Urothelium cell line (cell line): ENCODE measurements at places on chromosomes 3 and 15.

- DNase-seq, result peak; percentile 71
These were observed 214.5 kb downstream of the MTHFS start for GRCh38 chr15:79682285-79682684.

DNA sequence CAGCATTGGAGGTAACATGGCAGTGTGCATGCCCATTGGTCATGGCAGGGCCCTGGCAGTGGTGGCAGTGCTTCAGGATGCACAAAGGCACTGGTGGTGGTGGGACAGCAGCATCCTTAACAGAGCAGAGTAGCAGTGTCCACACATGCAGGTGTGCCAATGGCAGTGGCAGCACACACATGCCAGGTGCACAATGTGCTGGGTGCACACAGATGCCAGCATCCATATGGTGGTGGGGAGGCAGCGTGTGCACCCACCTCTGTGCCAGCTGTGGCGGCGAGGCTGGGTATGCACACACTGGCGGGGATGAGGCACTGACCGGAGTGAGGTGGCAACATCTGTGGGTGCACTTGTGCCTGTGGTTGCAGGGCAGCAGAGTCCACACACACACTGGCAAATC, 150.6 kb downstream of the SI start:
- DNase-seq, result no peak

GRCh38 chr3:174786825-174787224, 72.3 kb upstream of the NAALADL2 start:
- no peak for DNase-seq

- DNase-seq, result no peak
These were observed 23.1 kb downstream of the POC1A start for GRCh38 chr3:52130966-52131622.

DNA sequence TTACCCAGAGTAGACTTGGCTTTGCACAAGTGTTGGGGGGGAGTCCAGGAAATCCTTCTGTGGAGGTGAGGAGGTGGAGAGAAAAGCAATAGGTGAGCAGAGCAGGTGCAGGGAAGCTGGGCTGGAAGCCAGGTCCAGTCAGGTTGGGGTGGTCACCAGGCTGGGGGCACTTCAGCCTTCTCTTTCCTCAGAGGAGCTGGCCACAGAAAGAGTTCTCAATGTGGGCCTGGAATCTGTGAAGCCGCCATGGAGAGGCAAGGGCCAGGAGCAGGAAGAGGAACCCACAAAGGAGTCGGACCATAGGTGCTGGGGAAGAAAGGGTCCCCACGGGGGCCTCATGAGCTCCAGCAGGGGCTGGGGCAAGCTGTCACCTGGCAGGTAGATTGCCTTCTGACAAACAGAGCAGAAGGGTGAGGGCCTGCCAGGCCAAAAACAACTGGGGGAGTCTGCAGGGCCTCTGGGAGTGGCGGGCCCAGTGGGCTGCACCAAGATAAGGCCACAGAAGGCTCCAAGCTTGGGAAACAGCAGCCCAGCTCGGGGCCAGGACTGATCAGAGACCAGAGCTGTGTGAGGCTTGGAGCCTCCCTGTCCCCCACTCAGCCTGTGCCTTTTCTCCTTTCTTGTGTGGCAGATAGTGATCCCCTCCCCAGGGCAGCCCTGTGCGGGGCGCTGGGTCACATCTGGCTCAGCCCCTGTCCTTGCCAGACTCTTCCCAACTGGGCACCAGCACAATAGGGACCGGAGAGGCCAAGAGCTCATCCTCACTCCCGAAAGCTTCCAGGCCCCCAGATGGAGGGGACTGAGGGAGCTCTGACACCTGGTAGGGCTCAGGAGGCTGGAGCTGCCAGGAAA, 53.0 kb upstream of the FGD5 start:
- no peak for DNase-seq

- DNase-seq, result no peak
These were observed 338.5 kb upstream of the ONECUT1 start for GRCh38 chr15:53128652-53129051.

DNA sequence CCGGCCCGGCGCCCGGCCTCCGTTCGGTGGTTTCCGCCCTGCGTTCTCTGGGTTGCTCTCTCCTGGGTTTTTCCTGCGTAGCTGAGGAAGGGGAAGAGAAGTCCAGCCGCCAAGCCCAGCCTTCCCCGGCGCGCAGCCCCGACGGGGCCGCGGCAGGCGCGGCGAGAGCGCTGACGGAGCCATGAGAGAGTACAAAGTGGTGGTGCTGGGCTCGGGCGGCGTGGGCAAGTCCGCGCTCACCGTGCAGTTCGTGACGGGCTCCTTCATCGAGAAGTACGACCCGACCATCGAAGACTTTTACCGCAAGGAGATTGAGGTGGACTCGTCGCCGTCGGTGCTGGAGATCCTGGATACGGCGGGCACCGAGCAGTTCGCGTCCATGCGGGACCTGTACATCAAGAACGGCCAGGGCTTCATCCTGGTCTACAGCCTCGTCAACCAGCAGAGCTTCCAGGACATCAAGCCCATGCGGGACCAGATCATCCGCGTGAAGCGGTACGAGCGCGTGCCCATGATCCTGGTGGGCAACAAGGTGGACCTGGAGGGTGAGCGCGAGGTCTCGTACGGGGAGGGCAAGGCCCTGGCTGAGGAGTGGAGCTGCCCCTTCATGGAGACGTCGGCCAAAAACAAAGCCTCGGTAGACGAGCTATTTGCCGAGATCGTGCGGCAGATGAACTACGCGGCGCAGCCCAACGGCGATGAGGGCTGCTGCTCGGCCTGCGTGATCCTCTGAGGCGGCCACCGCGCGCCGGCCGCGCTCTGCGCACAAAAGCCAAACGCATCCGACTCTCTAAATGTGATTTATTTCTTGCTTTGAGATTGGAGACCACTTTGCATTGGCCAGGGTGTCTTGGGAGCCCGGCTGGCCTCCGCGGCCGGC, 727 bp downstream of the RAP2B start:
- peak; percentile 25 for DNase-seq

GRCh38 chr3:81303321-81303720, 458.1 kb downstream of the GBE1 start:
- no peak for DNase-seq

DNA sequence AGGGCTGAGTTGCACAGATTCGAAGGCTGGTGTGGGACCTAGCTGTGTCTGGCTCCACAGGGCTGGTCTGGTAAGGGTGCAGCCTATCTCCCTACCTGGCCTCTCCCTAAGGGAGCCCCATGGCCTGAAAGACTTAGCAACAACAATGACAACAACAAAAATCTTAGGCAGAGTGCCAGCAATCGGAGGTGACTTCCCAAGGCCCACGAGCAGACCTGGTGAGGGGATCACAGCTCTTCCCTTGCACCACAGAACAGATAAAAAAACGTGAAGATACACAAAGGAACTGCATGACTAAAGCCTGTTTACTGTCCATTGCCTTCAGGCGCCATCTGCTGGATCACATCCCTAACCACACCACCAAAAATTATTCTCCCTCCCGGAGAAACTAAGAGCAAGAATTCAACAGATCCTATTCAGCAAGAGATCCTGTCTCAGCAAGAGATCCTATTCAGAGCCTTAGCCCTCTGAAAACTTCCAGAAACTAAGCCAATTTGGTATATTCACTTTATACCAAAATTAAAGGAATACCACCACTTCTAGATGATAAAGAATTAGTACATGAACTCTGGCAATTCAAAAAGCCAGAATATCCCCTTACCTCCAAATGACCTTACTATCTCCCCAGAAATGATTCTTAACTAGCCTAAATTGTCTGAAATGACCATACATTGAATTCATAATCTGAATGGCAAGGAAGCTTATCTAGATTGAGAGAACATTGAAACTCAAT, 24.1 kb upstream of the OR5K4 start:
- DNase-seq, result peak; percentile 61

DNA sequence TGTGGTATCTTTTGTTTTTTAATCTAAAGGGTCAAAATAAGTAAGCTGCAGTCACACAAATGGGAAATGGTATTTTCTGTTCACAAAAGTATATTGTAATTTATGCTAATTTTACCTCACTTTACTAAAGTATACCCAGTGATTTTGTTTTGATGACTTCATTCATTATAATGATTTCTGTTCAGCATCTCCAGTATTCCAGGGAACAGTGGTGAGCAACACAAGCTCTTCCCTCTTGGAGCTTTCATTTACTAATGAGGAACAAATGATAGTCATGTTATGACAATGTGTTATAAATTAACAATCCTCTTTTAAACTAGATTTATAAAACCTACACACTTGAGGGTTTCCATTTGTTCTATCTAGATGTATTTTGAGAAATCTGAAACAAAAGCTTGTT, 20.5 kb upstream of the EIF3J start:
- no peak for DNase-seq

GRCh38 chr3:140943781-140944552, 2.3 kb downstream of the SLC25A36 start:
- no peak for DNase-seq

- DNase-seq, result no peak
These were observed 357.4 kb upstream of the CDIN1 start for GRCh38 chr15:36221992-36222391.

- peak; percentile 71 for DNase-seq
These were observed 1.1 kb downstream of the ZBTB47 start for GRCh38 chr3:42654331-42655201.

DNA sequence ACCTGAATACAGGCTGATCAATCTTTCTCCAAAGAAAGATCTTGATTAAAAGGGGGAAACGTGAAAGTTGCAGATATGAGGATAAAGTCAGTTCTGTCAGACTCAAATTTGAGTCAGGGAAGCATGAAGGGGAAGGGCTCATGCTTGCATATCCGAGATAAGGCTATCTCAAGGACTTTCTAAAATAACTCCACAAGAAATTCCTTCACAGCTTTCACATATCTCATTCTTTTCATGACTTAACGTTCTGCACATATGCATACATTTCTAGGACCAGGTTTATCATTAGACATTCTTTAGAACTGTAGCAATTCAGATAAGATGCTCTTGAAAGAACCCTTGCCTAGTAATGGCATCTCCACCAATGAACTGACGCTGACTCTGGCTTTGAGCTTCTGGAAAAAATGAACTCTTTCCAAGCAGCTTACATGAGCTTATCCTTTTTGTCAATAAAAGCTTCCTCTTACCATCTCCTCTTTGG, 15.9 kb downstream of the SH3GL3 start:
- no peak for DNase-seq

GRCh38 chr15:39936187-39936586, 2.3 kb downstream of the EIF2AK4 start:
- DNase-seq, result peak; percentile 39

DNA sequence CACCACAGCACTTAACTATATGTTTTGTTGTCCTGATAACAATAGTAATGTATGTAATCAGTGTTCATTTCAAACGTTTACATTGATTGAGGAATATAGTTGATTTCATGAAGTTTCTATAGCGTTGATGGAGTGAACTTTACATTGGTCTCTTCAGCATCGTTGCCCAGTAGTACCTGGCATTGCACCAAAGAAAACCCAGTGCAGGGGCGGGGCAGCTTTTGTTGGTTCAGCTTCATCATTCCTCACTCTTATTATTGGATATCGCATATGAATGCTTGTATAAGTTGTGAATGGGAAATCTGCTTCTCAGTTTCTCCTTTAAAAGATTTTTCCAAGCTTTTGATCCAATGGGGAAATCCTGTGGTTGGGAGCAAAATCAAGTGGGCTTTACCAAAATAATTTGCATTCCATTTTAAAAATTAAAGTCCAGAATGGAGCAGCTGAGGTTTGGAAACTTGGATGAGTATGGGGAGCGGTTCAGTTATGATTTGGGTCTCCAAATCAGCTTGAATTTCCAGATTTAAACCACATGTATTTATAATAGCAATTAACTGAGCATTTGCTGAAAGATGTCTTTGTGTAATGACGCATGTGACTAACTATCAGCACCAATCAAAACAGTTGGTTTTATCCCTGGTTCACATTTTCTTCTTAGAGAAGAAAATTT, 213.7 kb downstream of the ALCAM start:
- DNase-seq, result no peak

DNA sequence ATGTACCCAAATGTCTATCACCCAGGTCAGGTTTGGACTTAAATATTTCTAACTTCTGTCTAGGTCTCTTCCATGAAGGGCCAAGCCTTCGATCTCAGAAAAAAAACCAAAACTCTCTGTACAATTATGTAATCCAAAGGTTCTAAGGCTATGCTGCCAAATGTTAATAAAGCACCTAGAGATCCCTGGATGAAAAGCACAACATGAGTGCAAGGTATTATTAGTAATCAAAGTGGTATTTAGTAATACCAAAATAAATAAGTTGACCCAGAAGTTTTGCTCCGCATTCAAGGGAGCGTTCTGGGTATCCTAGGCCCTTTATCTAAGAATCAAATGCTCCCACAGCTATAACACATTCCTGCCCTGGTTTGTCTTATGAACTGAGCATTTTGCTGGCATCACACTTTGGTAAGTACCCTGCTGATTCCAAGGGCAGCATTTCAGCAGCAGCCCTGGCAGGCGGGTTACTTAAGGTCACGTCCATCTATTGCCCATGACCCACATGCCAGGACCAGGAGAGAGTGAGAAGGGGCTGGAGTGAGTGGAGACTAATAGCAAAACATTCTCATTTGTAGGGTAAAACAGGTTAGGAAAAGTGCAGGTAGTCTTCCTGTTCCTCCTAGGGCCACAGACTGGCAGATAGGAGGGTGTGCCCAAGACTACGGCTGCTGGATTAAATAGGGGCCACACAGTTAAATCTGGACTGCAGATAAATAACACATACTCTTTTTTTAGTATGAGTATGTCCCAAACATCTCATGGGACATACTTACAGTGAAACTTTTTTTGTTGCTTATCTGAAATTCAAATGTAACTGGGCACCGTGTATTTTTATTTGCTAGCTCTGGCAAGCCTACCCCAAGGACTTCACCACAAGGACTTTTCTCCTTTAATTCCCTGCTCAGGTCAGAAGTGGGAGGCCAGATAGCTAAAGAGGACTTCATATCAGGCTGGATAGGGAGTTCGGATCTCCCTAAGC, 76.0 kb upstream of the SNRK start:
- no peak for DNase-seq

DNA sequence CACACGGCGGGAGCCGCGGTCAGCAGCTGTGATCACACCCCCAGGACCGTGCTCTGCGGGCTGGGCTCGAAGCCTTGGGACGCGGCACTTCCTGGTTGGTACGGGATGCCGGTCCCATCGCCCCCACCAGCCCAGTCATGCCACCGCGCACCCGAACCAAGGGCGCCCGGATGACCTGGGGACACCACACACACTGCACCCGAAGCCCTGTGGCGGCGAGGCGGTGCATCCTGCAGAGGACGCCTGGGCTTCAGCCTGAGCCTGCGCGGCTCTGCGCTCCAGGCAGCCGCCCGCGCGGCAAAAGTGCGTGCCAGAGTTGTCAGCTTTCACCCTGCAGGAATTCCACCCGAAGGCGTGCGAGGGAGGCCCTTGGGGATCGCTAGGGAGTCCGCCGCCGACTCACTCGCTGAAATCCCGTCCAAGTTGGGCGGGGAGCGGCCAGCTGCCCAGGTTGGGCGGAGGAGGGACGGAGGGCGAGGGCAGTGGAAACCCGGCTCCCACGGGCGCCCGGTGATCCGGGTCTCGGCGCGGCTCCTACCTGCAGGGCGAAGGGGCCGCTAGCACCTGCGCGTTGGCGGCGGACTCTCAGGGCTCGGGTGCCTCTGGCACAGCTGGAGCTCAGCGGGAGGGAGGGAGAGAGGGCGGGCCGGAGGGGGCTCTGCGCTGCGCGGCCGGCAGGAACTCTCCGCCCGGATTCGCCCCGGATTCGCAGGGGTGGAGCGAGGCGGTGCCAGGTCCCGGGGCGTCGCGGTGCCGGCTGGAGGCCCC, at the start of gene PLD1:
PLD1 (minus strand) TSS at position 623 of the 768 bp plus-strand sequence. CDS start 72,432 bp downstream, outside the sequence.
- DNase-seq, result peak; percentile 84
